ENCODE measurements at places on chromosomes 5 and 9.

GRCh38 chr5:99317136-99317535 is 388.3 kb upstream of the CHD1 start:
- DNase-seq, result no peak

DNA sequence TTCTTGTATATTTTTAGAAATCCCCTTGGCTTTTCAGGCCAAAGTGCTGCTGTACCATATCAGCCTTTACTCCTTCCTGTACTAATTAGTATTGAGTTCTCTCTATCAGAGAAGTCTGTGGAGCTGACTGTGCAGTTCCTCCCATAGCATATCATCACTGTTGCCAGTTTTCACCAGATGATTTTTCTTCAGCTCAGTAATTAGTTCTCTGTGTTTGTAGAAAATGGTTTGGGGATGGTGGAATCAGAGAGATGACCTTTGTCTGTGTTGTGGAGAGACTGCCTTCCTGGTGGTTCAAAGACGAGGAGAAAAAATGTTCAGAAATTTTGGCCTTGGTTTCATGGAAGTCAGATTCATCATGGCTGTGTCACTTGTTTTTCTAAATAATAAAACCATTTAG is 227.5 kb upstream of the ACTBL2 start:
- no peak for DNase-seq

DNA sequence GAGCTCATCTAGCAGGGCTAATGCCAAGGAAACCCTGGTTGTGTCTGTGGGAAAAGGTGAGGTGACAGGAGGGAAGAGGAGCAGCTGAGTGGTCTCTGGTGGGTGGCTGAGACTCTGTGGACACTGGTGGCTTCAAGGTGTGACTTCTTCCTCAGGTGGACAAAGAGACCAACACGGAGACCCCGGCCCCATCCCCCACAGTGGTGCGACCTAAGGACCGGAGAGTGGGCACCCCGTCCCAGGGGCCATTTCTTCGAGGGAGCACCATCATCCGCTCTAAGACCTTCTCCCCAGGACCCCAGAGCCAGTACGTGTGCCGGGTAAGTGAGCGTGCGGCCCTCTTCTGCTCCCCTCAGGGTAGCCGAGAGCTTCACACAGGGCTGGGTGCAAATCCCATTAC is 31.1 kb upstream of the RARS1 start:
- no peak for DNase-seq

DNA sequence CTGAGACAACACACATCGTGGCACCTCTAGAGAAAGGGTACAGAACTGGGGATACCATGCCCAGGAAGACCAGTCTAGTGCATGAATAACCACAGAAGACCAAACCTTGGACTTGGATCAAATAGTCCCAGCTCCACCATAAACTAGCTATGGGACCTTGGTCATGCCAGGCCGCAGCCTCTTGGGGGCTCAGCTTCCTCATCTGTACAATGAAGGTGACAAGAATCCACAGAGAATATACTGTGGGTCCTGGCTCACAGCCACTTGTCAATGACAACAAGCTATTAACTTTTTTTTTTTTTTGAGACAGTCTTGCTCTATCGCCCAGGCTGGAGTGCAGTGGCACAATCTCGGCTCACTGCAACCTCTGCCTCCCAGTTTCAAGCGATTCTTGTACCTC is 3.9 kb downstream of the KYAT1 start:
- no peak for DNase-seq
